ENCODE measurements at places on chromosomes 5 and 9. TPM values are rescaled to one million over a fixed set of nuclear protein-coding genes. Genes with fewer than 3 reads are reported as not detected.

SYK gene
- 29.4 TPM for polyA plus RNA-seq

LIX1 gene
- not detected for polyA plus RNA-seq

SLCO4C1 gene
- polyA plus RNA-seq: 0.69 TPM

DMRTA1 gene
- polyA plus RNA-seq: 0.20 TPM

SLC2A8 gene
- polyA plus RNA-seq: 11.8 TPM

PCDHGA2 gene
- polyA plus RNA-seq: 0.47 TPM

DNA sequence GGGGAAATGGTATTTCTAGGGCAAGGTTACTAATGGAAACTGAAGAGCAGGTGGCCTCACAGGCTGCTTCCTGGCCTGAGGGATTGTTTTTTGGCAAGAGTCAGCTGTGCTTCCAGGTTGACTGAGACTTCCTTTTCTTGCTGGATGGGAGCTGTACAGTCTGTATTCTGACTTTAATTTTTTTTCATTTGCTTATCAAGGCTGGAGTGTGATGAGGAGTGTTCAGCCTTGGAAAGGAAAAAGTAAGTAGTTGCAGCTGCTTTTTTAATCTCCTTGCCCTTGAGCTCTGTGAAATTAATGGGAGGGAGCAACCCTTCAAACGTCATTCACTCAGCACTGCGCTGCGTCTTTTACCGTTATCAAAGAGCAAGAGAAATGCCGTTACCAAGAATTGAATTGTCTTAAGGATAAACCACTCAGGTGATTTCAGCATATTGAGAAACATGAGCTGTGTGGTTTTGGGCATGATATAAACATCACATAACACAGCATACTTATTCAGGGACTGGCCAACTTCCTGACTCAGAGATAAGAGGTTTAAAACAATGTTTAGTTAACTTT, 47.6 kb downstream of the AQP7 start:
- H3K36me3 ChIP-seq: no peaks in the 10 kb centered on the region
- H3K4me3 ChIP-seq: no peak overlapping the region
- peaks cover 26% of the 10 kb centered on the region for H3K4me1 ChIP-seq

GRCh38 chr9:22105005-22105722, 96.1 kb upstream of the CDKN2B start:
- no peaks in the 10 kb centered on the region for H3K27me3 ChIP-seq
- H3K27ac ChIP-seq: no peak overlapping the region
- H3K36me3 ChIP-seq: no peaks in the 10 kb centered on the region

DNA sequence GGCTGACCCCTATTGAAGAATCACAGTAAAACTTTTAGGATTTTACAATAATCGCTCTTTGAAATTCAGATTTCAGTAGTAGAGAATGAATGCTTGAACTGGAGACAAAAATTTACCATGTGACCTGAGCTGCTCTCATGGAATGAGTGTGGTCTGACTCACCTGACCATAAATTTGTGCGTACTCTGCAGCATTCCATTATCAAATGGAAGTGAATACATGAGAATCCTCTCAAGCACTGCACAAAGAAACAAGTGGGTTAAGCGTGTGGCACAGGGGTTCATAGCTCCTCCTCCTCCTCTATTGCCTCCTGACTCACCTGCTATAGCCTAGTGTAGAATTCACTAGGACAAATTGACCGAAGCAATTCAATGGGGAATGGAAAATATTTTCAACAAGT, 269.8 kb upstream of the CDH9 start:
- no peaks in the 10 kb centered on the region for H3K36me3 ChIP-seq
- H3K4me3 ChIP-seq: no peak overlapping the region
- no peak for DNase-seq
- H3K27ac ChIP-seq: no peak overlapping the region

- no peaks in the 10 kb centered on the region for H3K36me3 ChIP-seq
- H3K27me3 ChIP-seq: no peaks in the 10 kb centered on the region
- H3K4me3 ChIP-seq: no peak overlapping the region
- DNase-seq: no peak
- peaks cover 6% of the 10 kb centered on the region for H3K4me1 ChIP-seq
- H3K27ac ChIP-seq: no peak overlapping the region
Measured at GRCh38 chr5:127307868-127308267, 17.3 kb downstream of the MEGF10 start.

GRCh38 chr9:5269249-5269715, 35.2 kb downstream of the RLN2 start:
- H3K4me1 ChIP-seq: no peaks in the 10 kb centered on the region
- H3K4me3 ChIP-seq: no peak overlapping the region
- DNase-seq: no peak

DNA sequence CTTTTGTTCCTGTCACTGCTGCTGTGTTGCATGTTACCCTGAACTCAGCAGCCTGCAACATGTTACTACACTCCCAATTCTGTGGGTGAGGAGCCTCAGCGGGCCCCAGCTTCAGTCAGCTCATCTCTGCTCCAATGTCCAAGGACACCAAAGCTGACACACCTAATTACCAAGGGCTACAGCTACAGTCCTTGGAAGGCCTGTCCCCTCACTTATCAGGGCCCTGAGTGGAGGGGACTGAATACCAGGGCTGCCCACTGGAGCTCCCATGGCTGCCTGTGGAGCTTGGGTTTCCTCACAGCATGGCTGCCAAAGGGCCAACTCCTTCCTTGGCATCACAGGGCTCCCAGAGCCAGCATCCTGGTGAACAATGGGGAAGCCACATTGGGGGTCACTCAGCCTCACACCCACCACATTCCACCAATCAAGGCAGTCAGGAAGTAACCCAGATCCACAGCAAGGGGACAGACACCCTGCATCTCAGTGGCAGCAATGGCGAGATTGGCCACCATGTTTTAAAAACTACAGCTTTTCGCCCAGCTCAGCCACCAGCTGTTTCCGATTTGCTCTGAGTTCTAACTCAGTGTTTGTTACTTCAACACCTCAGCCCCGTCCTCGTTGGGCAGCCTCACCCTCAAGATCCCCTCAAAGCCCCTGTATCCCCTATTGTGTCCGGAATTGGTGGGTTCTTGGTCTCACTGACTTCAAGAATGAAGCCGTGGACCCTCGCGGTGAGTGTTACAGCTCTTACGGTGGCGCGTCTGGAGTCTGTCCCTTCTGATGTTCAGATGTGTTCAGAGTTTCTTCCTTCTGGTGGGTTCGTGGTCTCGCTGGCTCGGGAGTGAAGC, 18.9 kb downstream of the SEMA4D start:
- H3K4me1 ChIP-seq: no peaks in the 10 kb centered on the region
- no peaks in the 10 kb centered on the region for H3K36me3 ChIP-seq
- no peak overlapping the region for H3K27ac ChIP-seq
- peak; percentile 44 for DNase-seq

- DNase-seq: no peak
- no peak overlapping the region for H3K27ac ChIP-seq
- H3K4me3 ChIP-seq: no peak overlapping the region
- H3K36me3 ChIP-seq: no peaks in the 10 kb centered on the region
Measured at GRCh38 chr5:159641371-159642039, 274.8 kb upstream of the ADRA1B start.

DNA sequence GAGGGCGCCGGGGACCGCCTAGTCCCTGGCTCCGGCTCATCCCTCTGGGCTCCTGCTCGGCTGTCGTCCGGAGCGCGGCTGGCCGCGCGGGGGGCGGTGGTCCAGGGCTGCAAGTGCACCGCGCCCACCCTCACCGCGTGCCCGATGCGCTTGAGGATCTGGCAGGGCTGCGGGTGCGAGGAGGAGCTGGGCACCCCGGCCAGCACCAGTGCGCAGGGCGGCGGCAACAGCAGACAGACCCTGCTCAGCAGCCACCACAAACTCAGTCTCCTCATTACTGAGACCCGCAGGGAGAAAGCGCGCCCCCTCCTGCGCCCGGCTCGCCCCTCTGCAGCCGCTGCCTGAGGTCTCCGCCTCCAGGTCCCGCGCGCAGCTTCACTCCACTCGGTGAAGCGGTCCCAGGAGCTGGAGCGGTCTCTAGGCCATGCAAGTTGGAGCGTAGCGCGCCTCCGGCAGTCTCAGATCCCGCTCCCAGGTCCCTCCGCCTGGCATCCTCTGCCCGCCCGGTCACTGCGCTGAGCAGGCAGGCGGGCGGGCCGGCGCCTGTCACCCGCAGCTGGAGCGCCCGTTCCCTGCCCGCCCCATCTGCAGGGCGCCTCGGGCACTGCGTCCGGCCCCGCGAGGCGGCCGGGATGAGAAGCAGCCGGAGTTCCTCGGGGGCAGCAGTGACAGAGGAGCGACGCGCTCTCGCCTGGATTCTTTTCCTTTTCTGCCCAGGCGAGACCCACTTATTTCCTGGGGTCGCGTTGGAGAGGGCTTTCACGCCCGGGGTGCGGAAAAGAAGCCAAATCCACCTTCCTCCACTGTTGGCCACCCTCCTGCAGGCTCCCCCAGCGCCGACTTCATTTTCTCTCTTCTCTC, 512 bp downstream of the GRIN3A start:
- H3K27ac ChIP-seq: no peak overlapping the region
- H3K27me3 ChIP-seq: peaks cover 20% of the 10 kb centered on the region
- peaks cover 18% of the 10 kb centered on the region for H3K4me1 ChIP-seq
- no peak for DNase-seq
- no peaks in the 10 kb centered on the region for H3K36me3 ChIP-seq
- H3K4me3 ChIP-seq: peak overlapping the region; percentile 47

- H3K4me3 ChIP-seq: no peak overlapping the region
- no peak overlapping the region for H3K27ac ChIP-seq
- H3K27me3 ChIP-seq: no peaks in the 10 kb centered on the region
- H3K4me1 ChIP-seq: no peaks in the 10 kb centered on the region
- no peak for DNase-seq
- H3K36me3 ChIP-seq: no peaks in the 10 kb centered on the region
Measured at GRCh38 chr5:4640795-4641194, 499.3 kb upstream of the ADAMTS16 start.

GRCh38 chr9:111759762-111760639, 34.7 kb downstream of the SHOC1 start:
- no peak overlapping the region for H3K4me3 ChIP-seq
- no peak overlapping the region for H3K27ac ChIP-seq
- no peaks in the 10 kb centered on the region for H3K4me1 ChIP-seq
- no peak for DNase-seq

DNA sequence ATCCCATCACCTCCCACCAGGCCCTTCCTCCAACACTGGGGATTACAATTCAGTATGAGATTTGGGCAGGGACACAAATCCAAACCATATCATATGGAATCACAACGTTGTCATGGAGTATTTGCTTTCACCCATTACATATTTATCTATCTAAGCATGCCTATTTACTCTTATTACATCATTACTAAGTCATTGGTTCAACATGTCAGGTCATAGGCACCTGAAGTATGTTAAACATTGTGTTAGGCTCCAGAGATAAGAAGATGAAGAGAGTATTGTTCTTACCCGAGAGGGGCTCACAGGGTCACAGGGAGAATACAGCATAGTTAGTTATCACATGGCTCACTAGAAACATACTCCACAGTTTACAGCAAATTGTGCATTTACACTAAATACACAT, 150.5 kb downstream of the TMEM161B start:
- no peaks in the 10 kb centered on the region for H3K36me3 ChIP-seq
- H3K27me3 ChIP-seq: no peaks in the 10 kb centered on the region
- H3K4me1 ChIP-seq: no peaks in the 10 kb centered on the region
- no peak overlapping the region for H3K27ac ChIP-seq
- no peak for DNase-seq

- H3K4me3 ChIP-seq: no peak overlapping the region
- no peaks in the 10 kb centered on the region for H3K36me3 ChIP-seq
- H3K27ac ChIP-seq: no peak overlapping the region
- peaks cover 19% of the 10 kb centered on the region for H3K27me3 ChIP-seq
- no peak for DNase-seq
Measured at GRCh38 chr9:132555528-132555927, 26.9 kb upstream of the BARHL1 start.

DNA sequence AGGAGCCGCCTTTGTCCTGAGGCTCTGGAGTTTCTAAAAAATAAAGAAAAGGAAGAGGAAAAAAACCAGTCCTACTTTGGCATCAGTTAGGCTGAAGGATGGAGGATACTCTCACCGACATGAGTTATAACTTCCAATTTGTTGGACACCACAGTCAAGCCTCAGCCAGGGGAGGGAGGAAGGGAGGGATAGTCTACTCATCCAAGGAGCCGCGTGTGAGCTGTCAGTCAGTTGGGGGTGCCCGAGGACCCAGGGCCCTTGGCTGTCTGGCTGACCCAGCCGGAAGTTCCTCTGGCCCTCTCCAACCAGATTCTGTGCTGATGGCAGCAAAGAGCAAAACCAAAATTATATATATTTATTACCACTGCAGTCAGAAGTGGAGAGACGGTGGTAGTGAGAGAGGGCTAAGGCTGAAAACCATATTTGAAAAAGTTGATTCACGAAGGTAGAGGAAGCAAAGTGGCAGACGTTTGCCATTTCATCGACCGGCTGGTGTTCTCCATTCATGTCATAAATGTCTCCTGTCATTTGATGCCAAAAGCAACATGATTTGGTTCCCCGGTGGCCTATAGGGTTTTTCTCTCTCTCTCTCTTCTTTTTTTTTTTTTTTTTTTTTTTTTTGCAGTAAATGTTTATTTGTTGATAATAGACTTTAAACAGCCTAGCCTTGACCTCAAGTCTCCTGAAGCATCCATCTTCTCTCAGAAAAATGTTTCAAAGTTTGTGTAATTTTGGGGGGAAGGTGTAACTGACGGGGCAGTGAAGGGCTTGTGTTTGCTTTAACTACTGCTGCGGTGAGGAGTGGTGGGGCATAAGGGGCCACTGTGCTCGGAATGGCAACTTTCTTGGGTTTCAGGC, 7.6 kb downstream of the LMX1B start:
- no peak for DNase-seq
- no peak overlapping the region for H3K27ac ChIP-seq

DNA sequence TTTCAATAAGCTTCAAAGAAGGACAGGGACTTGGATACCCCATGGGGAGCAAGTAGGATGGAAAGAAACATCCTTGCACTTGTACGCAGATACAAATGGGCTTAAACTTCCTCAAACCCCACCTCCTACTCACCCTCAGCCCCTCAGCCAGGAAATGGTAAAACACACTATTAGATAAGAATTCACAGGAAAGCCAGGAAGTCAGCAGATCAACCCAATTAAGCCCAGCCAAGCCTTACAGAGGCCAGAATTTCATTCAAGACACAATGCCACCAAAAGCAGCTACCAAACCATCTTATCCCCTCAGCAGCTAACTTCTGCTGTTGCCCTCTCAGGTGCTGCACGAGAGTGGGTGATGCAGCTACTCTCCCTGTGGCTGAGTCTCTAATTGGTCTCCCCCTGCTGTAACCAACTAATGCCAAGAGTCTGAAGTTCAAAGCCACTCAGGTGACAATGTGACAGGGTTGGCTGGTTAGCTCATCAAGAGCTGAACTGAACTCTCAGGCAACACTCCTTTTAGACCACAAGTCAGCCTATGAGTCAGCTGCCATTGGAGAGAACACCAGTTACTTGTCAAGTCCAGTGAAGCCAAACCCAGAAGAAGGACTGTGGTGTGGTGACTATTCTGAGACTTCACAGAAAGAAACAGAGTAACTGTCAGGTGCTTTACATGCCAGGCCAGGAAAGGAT, 201.9 kb downstream of the ZNF608 start:
- H3K4me1 ChIP-seq: no peaks in the 10 kb centered on the region
- H3K4me3 ChIP-seq: no peak overlapping the region
- H3K36me3 ChIP-seq: no peaks in the 10 kb centered on the region
- no peak overlapping the region for H3K27ac ChIP-seq

- no peaks in the 10 kb centered on the region for H3K27me3 ChIP-seq
- H3K27ac ChIP-seq: no peak overlapping the region
Measured at GRCh38 chr5:107809201-107810034, 138.7 kb upstream of the EFNA5 start.

GRCh38 chr9:77495834-77496671, 152.1 kb downstream of the GNA14 start:
- H3K27ac ChIP-seq: no peak overlapping the region
- no peak overlapping the region for H3K4me3 ChIP-seq
- H3K36me3 ChIP-seq: no peaks in the 10 kb centered on the region

GRCh38 chr5:149497357-149497756, 53.9 kb downstream of the CSNK1A1 start:
- H3K27me3 ChIP-seq: no peaks in the 10 kb centered on the region
- DNase-seq: no peak
- peak overlapping the region; percentile 92 for H3K27ac ChIP-seq
- no peak overlapping the region for H3K4me3 ChIP-seq

Data from sigmoid colon (tissue), 7 donors.